Activated naive CD4-positive, alpha-beta T cell treated with anti-CD3 and anti-CD28 coated beads, Interleukin-2, amount 10 ng/mL, durations not matched to agents 5 hours and 36 hours (primary cell): ENCODE measurements at places on chromosomes 7 and 10. TPM values are rescaled to one million over a fixed set of nuclear protein-coding genes. Genes with fewer than 3 reads are reported as not detected.

The C10orf105 gene
- 0.55 TPM for total RNA-seq

The SLC13A4 gene
- not detected for total RNA-seq

The ERV3-1 gene
- 12.4 TPM for total RNA-seq

The CPN1 gene
- not detected for total RNA-seq

The ELOVL3 gene
- not detected for total RNA-seq

The TFEC gene
- total RNA-seq, result 0.31 TPM

The SFRP5 gene
- total RNA-seq, result not detected

The NYAP1 gene
- total RNA-seq, result 0.19 TPM

The CALML3 gene
- total RNA-seq, result not detected

The C10orf62 gene
- not detected for total RNA-seq

The ARHGAP21 gene
- total RNA-seq, result 27.0 TPM

The PIK3CG gene
- 51.2 TPM for total RNA-seq

The NPTX2 gene
- not detected for total RNA-seq

The PFKFB3 gene
- total RNA-seq, result 89.0 TPM

The NRG3 gene
- total RNA-seq, result not detected

The GHRHR gene
- not detected for total RNA-seq

The GRM3 gene
- total RNA-seq, result not detected

The ANLN gene
- total RNA-seq, result 51.8 TPM

The ADRA2A gene
- not detected for total RNA-seq

The SPDYE2B gene
- not detected for total RNA-seq

The SP4 gene
- 35.2 TPM for total RNA-seq

The FOXI2 gene
- total RNA-seq, result not detected

The ZNF365 gene
- not detected for total RNA-seq

The MET gene
- 0.41 TPM for total RNA-seq

The CD36 gene
- not detected for total RNA-seq

The LRGUK gene
- 0.19 TPM for total RNA-seq

The MYL7 gene
- total RNA-seq, result not detected

The SPDYE5 gene
- total RNA-seq, result 0.13 TPM

The SUGCT gene
- 0.15 TPM for total RNA-seq

The HTR5A gene
- not detected for total RNA-seq

The PRKG1 gene
- total RNA-seq, result not detected

The TMEM236 gene
- 0.05 TPM for total RNA-seq

The H2BK1 gene
- total RNA-seq, result not detected

The ABCB4 gene
- total RNA-seq, result not detected

The OR2A12 gene
- total RNA-seq, result not detected

The RBM33 gene
- total RNA-seq, result 93.3 TPM

The DNAH11 gene
- total RNA-seq, result 3.8 TPM

The CALCR gene
- total RNA-seq, result not detected

The EGR2 gene
- total RNA-seq, result 2.0 TPM

The LMBR1 gene
- total RNA-seq, result 52.5 TPM

The ACSM6 gene
- not detected for total RNA-seq

The KIN gene
- 11.7 TPM for total RNA-seq

The CPVL gene
- total RNA-seq, result 0.30 TPM
